ENCODE measurements at places on chromosomes 16 and 17.

GRCh38 chr16:19130385-19130784, 16.6 kb downstream of the ITPRIPL2 start:
- DNase-seq, result no peak

DNA sequence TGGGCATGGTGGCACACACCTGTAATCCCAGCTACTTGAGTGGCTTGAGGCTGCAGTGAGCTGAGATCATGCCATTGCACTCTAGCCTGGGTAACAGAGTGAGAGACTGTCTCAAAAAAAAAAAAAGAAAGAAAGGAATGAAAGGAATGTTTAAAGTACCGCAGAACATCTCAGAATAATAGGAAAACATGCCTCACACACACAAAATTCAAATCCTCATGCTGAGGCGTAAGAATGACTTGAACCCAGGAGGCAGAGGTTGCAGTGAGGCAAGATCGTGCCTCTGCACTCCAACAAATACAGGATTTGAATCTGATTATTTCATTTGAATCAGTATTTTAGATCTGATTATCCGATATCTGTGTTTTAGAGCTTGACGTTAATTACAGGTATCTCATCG, 21.3 kb upstream of the GAA start:
- peak; percentile 27 for DNase-seq

GRCh38 chr16:31149894-31150890, at the start of gene PRSS36:
TSS of gene PRSS36 (minus strand) at chr16:31150066. CDS start at chr16:31150035, 31 bp downstream.
- DNase-seq, result no peak

- no peak for DNase-seq
Measured at GRCh38 chr16:4949986-4950385, 8.1 kb upstream of the SEC14L5 start.

GRCh38 chr17:37388266-37388665, 12.5 kb downstream of the C17orf78 start:
- DNase-seq, result peak; percentile 29

GRCh38 chr16:86110134-86110533, 211.2 kb downstream of the IRF8 start:
- no peak for DNase-seq

- peak; percentile 81 for DNase-seq
Measured at GRCh38 chr16:27625050-27625697, 75.2 kb downstream of the KATNIP start.

- no peak for DNase-seq
Measured at GRCh38 chr16:82605076-82605475, 21.7 kb upstream of the CDH13 start.

GRCh38 chr17:58352596-58353388, 791 bp upstream of the SUPT4H1 start:
- DNase-seq, result peak; percentile 56

DNA sequence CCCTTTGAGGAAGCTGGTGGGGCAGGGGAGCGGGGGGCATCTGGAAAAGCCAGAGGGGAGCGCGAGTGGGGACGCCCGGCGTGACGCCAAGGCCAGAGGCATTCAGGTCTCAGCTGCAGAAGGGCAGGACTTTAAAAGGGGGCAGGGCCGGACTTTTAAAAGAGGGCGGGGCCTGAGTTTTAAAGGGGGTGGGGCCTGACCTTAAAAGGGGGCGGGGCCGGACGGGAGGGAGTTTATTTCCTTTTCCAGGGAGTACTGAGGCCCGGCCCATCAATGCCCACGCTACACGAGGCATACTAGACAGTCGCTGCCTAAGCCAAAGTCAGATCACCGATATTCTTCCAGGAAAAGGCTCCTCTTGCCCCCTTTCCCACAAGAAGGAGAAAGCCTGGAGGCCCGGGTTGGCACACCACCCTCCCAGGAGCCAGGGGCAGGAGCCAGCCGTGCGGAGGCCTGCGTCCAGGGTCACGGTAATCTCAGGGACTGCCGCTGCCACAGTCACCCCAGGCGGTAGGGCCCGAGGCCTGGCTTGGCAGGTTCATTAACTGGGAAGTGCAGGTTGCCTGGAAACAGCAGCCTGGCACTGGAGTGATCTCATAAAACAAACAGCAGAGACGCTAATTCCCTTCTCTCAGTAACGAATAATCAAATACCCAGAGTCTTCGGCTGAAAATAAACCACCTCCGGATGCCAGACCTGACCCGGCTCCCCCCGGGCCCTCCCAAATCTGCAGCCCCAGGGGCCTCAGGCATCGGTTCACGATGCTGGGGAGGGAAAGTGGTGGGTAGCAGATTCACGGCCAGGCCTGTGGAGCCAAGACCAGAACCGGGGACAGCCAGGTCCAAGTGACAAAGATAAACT, 90.7 kb downstream of the TIMM22 start:
- peak; percentile 41 for DNase-seq

- DNase-seq, result peak; percentile 14
Measured at GRCh38 chr17:78541488-78542206, 35.5 kb downstream of the DNAH17 start.

DNA sequence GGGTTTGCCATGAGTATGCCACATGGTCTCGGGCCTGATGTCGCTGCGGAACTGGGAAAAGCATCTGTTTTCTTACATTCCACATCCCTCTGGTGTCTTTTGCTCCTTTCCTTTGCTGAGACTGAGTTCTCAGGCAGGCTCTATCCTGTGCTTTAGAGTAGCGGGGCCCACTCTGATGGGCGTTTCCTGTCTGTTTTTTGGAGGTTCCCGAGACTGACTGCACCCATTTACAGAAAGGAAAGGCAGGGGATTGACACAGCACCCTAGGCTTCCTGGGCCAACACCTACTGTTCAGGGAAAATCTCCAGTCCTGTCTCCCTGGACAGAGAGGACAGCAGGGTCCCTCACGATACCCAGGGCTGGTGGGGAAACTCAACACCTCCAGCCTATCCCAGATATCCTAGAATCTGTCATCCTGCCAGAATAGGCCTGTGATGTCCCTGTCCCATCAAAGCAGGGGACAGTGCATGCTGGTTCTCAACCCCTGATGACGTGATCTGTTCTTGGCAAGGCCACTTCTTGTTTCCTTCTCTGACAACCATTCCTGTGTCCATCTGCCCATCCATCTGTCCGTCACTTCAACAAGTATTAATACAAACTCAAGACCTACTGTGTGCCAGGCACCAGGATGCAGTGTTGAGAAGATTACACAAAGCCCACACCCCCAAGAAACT, 42.2 kb downstream of the ACTG1 start:
- no peak for DNase-seq

DNA sequence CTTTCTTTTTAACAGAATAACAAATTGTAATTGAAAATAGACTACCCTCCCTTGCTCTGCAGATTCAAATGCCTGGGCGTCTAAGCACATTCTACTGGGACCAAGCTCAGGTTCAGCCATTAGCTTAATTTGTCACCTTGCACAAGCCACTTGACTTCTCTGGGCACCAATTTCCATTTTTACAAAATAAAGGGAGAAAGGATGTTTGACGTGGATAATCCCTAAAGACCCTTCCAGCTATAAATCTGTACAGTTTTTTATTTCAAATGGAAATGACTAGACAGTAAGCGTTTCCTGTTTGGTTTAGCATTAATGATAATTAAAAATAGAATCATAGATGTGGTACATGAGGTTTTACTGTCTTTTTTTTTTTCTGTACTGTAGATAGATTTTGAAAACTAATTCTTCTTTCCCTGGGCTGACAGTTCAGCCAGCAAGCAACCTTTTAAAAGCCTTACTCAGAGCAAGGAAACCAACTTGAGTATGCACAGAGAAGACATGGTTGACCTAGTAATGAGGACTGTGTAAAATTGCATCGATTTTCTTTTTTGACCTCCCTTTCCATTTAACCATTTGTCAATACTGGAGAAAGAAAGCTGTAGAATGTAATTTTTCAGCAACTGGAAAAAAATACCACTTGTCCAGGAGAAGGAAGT, 1329.5 kb upstream of the CDH8 start:
- no peak for DNase-seq

GRCh38 chr17:3865176-3865575, 19.1 kb upstream of the NCBP3 start:
- DNase-seq, result no peak

GRCh38 chr16:57093666-57094564, 1.5 kb downstream of the CPNE2 start:
- DNase-seq, result no peak

DNA sequence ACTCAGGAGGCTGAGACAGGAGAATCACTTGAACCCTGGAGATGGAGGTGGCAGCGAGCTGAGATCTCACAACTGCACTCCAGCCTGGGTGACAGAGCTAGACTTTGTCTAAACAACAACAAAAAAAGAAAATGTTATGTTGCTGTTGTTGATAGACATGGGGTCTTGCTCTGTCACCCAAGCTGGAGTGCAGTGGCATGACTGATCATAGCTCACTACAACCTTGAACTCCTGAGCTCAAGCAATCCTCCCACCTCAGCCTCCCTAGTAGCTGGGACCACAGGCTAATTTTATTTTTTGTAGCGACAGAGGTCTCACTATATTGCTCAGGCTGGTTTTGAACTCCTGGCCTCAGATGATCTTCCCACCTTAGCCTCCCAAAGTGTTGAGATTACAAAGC, 20.0 kb downstream of the FBXO47 start:
- DNase-seq, result no peak

DNA sequence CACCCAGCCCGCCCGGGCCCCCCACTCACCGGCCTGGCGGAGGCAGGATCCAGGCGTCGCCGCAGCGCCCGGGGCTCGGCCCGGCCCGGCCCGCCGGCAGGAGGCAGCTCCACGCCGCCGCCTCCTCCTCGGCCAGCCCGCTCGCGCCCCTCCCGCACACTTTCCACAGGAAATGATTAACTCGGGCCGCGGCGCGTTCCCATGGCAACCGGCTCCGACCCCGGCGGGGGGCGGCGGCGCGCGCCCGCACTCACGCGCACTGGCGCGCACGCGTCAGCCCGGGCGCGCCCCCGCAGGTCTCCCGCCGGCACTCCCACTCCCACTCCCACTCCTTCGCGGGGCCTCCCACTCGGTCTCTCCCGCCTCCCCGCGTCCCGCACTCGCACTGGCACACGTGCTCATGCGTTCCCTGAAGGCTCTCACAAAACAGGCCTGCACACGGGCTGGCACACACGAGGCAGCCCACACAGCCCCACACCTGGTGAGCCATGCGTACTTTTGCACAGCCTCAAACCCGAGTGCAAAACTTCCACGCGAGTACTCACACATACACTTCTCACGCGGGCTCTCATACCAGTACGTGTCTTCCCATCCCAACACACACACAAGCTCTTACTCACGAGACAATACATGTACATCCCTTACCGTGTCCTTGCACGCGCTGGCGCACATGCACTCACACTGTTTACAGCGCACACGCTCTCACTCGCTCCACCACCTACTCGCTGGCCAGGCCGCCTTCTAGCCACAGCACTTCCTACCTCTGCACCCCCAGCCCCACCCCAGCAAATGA, at the start of gene KIFC3:
Gene KIFC3 (minus strand): TSS at position 151 of the 793 bp plus-strand sequence. CDS start 4,248 bp downstream, outside the sequence.
- peak; percentile 74 for DNase-seq

GRCh38 chr17:36214918-36215317, 4.1 kb downstream of the CCL4L2 start:
- no peak for DNase-seq

DNA sequence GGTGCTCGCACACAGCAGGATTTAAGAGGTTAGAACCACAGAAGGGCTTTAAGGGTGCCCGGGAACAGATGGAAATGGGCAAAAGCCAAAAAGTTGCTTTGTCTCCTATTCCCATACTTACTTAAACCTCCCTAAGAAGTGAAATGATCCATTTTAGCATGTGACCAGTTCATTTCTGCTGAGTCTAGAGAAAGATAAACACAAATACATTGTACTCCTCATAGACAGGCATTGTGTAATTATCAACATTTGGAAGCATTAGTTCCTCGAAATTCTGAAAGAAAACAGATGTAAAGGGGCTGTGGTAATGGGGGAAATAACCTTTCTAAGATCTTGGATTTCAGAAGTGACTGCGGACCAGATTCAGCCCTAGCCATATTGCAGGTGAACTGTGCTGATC, 178.3 kb downstream of the CYB561 start:
- no peak for DNase-seq

DNA sequence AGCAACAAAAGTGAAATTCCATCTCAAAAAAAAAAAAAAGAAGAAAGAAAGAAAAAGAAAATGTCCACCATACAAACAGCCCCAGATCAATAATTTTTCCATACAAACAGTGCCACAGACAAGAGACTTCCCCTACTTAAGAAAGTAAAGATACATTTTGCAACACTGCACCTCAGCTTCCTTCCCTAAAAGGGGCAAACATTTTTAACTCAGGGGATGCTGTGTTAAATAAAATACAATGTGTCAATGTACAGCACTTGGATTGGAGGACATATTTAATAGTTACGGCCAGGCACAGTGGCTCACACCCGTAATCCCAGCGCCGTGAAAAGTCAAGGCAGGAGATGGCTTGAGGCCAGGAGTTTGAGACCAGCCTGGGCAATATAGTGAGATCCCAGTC, 22.3 kb downstream of the MYH11 start:
- no peak for DNase-seq

GRCh38 chr17:10821054-10821453, 16.8 kb downstream of the PIRT start:
- no peak for DNase-seq

GRCh38 chr17:47967607-47968252, 3.2 kb upstream of the CDK5RAP3 start:
- DNase-seq, result peak; percentile 78

GRCh38 chr17:82058855-82059249, 6.8 kb downstream of the DUS1L start:
- no peak for DNase-seq

DNA sequence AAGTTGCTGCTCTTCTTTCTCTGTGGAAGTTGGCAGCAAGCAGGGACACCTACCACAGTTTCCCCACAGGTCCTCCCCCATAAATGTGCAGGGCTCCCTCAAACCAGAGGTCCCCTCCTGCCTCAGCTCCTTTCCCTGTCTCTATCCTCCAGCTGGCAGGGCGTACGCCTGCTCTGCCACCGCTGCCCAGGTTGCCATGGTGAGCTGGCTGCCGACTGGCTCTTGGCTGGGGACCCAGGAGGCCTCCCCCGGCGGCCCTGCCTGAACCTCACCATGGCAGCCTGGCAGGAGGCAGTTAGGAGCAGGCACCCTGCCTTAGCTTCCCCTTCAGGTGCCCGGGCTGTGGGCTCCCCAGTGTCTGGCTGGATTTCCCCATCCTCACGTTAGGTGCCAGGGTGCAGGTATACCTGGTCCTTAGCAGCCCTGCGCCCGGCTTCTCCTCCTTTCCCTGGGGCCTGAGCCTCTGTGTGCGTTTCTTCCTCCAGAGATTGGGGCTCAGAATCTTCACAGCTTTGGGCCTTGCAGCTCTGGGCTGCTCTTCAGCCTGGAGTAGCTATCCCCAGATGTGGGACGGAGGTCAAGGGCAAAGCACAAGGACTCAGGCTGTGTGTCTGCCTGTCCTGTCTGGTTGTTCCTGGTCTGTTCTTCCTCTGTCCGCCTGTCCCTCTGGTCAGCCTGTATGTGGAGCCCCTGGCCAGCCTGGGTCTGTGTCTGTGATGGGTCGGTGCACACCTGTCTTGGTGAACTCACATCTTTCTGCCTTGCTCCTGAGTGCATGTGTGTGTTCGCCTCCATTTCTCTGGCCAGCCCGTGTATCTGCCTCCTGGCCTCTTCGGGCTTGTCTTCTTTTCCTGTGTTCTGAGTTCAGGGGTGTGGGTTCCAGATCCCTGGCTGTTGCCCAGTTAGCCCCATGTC, 15.7 kb downstream of the GJD3 start:
- no peak for DNase-seq

Measured in AG10803 (cell line).